Foreskin keratinocyte (primary cell): ENCODE measurements at places on chromosomes 12 and 14.
A peak's percentile ranks its signal among the peaks of the same experiment; 100 is the strongest.

- DNase-seq, result no peak
These were observed 41.7 kb upstream of the PTHLH start for GRCh38 chr12:28014196-28014595.

- no peak for DNase-seq
These were observed 67.6 kb upstream of the CDKN3 start for GRCh38 chr14:54329082-54329695.

- DNase-seq, result no peak
These were observed 154.8 kb downstream of the PRKCH start for GRCh38 chr14:61476105-61476753.

GRCh38 chr14:71610149-71610548 lies 322.1 kb upstream of the RGS6 start:
- no peak for DNase-seq

DNA sequence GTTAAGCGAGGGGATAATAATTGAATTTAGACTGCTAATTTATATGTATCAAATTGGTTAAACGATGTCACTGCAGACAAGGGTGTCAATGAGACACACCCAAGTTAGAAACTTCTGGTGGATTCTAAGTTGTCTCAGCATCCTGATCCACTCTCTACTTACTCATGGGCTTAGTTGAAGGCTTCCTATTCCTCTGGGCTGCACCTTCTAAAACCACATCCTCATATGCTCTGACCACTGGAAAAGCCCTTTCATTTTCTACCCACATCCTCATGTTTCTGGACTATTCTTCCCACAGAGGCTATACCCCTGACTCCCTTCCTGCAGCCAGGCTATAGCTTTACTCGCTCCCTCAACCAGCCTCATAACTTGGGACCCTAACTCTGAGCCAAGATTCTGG lies 493.8 kb downstream of the VRK1 start:
- no peak for DNase-seq

DNA sequence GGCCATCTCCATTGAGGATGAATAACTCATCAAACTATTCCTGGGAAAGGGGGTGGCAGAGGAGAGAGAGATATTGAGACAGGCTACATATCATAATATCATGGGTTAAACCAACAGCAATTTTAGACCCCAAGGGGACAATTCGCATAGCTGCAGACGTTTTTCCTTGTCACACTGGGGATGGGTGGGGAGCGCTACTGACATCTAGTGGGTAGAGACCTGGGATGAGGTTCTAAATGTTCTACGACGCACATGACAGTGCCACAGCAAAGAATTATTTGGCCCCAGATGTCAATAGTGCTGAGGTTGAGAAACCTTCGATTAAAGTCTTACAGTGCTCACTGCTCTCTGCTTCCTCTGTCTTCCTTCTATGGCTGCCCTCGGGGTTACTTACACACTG lies 425.6 kb downstream of the NRXN3 start:
- no peak for DNase-seq

- DNase-seq, result no peak
These were observed 98.4 kb downstream of the BCAT1 start for GRCh38 chr12:24850496-24850895.

GRCh38 chr12:52646613-52647012 lies 5.4 kb downstream of the KRT2 start:
- DNase-seq, result no peak

GRCh38 chr14:73740618-73741326 lies 26.6 kb upstream of the PNMA1 start:
- peak; percentile 69 for DNase-seq
